Left lobe of liver (tissue), 2 donors: ENCODE measurements at places on chromosomes 7 and 10.

- DNase-seq, result no peak
These were observed 1.2 kb downstream of the CACUL1 start for GRCh38 chr10:118753331-118754228.

DNA sequence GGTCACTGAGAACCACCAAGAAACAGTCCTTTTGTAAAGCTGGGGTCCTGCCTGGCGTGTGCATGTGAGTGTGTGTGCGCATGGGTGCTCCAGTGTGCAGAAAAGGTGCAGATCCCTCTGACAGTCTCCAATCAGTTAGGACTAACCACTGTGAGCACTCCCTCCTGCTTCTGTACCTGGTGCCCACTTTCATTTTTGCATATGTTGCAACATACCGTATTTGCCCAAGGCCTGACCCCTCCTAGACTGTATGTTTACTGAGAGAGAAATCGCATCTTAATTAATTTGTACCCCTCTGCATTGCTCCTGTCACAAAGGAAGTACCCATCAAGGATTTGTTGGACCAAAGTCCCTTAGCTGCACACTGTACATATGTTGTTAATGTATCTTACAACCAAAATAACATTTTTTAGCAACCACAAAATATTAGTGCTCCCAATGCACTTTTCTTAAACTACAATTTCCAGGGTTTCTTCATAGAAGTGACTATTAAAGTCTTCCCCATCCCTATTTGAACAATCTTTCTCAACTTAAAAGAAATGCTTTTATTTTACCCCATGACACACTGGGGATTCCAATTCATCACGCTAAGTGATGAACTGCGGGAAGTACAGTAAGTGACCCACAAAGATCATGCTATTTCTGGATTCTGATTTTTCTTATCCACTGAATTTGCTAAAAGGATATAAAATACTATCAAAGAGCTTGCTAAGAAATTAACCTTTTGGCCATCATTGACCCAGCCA lies 16.6 kb downstream of the PAXIP1 start:
- DNase-seq, result no peak

DNA sequence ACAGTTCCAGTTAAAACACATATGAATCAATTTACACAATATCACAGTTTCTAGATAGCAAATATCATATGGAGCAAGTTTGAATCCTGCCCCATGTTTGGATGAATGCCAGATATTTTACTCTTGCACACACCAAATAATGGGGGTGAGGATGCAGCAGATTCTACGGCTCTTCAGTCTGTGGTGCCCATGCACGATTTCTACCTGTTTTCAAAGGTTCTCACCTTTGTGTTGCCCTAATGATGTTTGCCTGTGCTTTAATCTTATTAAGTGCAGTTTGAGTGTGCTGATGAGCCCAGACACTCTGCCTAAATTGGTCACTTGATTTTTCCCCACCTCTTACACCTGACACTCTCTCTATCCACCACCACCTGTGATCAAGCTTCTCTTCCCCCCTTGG lies 119.6 kb downstream of the NPY start:
- DNase-seq, result no peak

DNA sequence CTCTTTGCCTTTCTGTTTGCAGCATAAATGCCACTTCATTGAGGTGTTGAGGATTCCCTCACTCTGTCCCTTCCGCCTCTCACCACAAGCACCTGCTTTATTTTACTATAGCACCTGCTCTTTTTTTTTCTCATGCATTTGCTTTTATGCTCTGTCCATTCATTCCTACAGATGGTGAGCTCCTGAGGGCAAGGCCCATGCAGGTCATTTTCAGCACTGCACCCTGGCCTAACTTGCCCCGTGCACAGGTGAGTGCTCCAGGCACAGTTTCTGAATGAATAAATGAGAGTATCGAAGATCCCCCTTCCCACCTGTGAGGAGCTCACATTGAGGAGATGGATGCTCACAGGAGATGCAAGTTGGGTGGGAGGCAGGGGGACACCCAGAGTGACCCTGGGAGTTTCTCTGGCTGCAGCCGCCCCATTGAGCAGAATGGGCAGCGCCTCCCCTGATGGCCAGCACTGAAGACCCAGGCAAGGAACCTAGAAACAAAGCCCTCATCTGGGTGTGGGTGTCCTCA lies 1.2 kb upstream of the AKR1E2 start:
- DNase-seq, result no peak

DNA sequence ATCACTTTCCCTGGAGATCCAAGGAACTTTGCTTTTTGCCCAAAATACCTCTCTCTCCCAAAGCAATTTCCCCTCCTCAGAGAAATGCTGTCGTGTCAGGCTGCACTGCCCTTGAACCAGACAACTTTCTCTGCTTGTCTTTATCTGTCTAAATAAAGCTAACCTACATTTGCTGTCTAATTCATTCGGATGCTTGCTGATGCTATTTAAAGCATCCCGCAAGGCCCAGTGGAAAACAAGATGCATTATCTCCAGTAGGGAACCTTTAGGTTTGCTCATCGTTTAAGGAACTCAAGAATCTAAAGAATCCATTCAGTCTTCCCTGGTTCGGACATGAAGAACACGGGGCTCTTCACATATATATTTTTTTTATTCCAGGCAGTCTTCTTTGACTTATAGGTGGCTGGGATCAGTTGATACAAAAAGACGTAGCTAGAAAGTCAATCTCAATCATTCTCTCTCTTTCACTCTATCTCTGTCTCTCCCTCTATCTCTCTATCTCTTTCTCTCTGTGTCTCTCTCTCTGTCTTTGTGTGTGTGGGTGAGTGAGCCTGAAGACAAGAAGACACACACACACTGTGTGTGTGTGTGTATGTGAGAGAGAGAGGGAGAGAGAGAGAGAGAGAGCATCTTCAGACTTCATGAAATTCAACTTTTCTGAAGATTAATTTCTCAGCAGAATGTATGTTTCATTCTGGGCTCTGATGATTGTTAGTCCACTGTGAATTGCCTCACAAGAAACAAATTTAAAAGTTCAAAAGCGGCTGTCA lies 92.8 kb upstream of the MKLN1 start:
- no peak for DNase-seq

DNA sequence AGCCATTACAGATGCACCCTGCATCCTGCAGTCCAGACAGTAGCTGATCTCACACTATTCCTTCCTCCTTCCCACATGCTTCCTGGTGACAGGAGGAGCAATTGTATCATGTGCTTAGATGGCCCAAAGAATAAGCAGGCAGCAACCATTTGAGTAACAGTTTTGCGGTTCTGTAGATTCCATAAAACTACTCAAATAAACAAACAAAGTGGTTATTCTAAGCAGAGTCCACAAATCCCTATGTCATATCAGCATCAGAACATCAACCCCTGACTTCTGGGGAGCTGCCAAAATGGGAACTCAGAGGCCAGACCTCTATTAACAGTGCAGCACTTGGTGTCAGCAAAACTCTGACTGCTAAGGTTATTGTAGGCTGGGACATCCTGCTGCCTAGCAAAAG lies 226.0 kb downstream of the SORCS1 start:
- peak; percentile 58 for DNase-seq

DNA sequence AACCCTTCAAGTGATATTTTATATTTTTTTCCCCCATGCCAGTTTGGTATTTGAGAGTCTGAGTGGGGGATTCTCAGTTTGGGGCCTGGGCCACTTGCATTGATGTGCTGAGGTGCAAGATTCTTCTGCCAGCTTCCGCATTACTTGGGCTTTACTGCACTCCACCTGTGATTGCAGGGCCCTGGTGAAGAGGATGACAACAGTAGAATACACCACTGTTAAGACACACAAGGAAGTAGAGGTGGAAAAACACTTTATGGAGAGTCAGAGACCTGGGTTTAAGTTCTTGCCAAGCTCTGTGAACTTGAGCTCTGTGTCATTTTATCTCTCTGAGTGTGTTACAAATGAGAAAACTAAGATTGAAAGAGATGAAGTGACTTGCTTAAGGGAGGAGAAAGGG lies 209.4 kb downstream of the LRMDA start:
- no peak for DNase-seq
